CD4-positive, alpha-beta T cell treated with Interleukin-12 subunit alpha and Interleukin-12 subunit beta, for 1 hour (primary cell): ENCODE measurements at places on chromosomes 13 and 19.

DNA sequence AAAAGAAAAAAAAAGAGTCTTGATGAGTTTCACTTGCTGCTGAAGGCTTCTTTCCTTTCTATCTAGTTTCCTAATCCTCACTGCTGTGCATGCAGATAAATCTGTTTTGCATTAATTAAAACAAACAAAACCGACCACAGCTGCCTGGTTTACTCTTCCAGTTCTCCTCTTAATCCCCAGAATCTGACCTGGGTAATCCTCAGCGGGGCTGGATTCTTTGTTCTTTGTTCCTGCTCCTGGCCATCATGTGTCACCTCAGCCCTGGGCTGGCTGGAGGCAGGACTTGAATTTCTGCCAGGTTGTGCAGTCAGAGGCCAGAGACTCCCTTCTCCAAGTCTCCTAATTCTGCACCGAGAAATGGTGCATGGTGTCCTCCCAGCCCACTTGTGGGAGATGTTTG is 52.2 kb upstream of the CYP4F8 start:
- DNase-seq = no peak

- no peak for DNase-seq
Measured at GRCh38 chr19:19480688-19481087, 34.7 kb downstream of the TSSK6 start.

- no peak for DNase-seq
Measured at GRCh38 chr19:53947624-53948023, 15.1 kb upstream of the CACNG8 start.

DNA sequence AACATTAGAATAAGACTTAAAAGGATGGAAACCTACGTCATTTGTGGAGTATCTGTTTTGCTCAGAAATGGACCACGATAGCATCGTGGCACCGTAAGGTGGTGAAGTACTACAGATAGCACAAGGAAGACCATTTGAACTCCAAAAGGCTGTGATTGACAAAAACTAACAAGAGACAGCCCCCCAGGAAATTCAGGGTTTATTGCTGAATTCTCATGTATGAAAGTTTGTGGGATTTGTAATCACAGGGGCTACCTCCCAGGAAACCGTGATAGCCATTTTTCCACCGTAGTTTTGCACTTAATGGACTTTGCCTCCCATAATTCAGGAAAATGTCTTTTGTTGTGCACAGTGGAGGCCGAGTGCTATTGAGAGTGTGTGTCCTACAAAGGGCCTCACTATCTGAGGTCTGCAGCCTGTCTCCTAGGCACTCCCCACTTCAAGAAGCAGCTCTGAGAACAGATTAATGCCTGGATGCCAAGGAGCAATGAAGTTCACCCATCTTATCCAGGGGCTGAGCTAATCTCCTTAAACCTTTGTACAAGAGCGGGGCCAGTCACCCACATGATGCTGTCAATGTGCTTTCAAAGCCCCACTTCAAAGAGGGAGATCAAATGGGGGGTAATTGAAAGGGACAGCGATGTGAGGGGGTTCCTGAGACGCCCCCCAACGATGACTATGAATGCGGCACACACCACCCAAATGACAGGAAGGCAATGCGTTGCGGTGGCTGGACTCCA is 182.6 kb downstream of the COL4A1 start:
- no peak for DNase-seq

- DNase-seq = no peak
Measured at GRCh38 chr13:110772091-110772984, 58.8 kb downstream of the ING1 start.
